ENCODE measurements at places on chromosomes 3 and 15.

- no peak for DNase-seq
Measured at GRCh38 chr15:89885611-89886010, 8.2 kb downstream of the AP3S2 start.

GRCh38 chr15:43771816-43772215, 5.0 kb downstream of the ELL3 start:
- no peak for DNase-seq

DNA sequence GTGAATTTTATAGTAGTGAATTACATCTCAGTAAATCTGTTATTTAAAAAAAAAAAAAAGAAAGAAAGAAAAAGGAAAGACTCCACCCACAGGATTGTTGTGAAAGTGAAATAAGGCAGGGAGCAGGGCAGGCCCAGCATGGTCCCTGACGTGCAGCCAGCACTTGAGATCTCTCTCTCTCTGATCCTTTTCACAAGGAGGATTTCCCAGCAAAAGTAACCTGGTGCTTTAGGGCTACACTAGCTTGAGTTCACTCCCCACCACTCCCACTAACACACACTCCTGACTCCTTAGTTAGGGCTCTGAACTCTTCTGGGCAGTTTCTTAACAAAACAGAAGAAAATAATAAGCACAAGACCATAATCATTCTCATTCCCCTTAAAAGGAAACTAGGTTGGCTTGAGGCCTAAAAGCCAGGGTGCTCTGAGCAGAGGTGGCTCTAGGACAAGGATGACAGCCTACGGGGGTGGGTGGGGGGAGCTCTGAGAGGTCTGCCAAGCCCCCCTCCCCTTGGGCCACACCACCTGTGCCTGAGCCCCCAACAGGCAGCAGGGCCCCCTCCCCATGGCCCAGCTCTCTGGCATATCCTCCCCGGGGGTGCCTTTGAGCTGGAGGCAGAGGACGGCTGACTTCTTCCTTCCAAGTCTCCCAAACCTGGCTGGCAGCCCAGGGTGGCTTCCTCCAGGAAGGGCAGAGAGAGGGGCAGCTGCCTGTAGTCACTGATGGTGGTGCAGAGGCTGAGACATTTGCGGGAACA, 856 bp downstream of the TMEM40 start:
- DNase-seq, result peak; percentile 47

- DNase-seq, result peak; percentile 96
Measured at GRCh38 chr15:74406992-74407705, 26.6 kb downstream of the SEMA7A start.

- DNase-seq, result peak; percentile 64
Measured at GRCh38 chr3:123632161-123632655, 47.4 kb upstream of the HACD2 start.

- DNase-seq, result peak; percentile 63
Measured at GRCh38 chr3:186882150-186882524, 39.6 kb downstream of the ADIPOQ start.

GRCh38 chr3:107450254-107450893, 72.4 kb upstream of the BBX start:
- peak; percentile 36 for DNase-seq

GRCh38 chr3:11705049-11705448, 61.3 kb upstream of the VGLL4 start:
- peak; percentile 37 for DNase-seq

GRCh38 chr15:80803580-80804525, 24.7 kb downstream of the CEMIP start:
- no peak for DNase-seq

DNA sequence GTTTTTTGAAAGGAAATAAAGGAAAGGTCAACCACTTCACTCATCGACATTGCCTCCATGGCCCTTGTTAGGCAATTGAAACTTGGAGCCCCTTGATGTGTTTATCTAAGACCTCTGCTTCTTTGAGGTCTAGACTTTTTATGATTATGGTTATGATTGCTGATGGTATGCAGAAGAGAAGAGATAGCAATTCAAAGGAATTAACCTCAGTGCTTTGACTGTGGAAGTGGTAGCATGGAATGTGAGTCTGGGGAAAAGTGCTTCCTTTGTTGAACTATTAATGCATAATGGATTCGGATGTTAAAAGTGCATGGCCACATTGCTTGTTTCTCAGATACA, 46.1 kb downstream of the FNDC3B start:
- DNase-seq, result no peak

- no peak for DNase-seq
Measured at GRCh38 chr3:39196671-39197356, 4.4 kb upstream of the XIRP1 start.

DNA sequence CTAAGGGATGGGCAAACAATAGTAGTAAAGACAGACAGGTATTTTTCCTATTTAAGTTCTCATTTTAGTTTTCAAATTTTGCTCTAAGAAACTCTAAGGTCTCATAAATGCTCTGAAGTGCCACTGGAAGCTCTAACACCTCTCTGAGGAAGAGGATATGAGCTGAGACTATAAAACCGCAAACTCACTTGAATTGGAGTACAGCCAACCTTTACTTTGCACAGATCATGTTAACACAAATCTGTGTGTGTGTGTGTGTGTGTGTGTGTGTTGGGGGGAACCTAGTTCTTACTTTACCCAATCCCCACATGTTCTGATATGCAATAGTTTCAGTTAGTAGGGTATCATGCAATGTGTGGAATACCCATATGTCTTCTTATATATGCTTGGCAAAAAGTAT, 446.8 kb downstream of the CHL1 start:
- no peak for DNase-seq

- DNase-seq, result no peak
Measured at GRCh38 chr15:59158701-59159034, 48.0 kb upstream of the LDHAL6B start.

GRCh38 chr3:70821602-70822001, 509.2 kb upstream of the MDFIC2 start:
- DNase-seq, result no peak

DNA sequence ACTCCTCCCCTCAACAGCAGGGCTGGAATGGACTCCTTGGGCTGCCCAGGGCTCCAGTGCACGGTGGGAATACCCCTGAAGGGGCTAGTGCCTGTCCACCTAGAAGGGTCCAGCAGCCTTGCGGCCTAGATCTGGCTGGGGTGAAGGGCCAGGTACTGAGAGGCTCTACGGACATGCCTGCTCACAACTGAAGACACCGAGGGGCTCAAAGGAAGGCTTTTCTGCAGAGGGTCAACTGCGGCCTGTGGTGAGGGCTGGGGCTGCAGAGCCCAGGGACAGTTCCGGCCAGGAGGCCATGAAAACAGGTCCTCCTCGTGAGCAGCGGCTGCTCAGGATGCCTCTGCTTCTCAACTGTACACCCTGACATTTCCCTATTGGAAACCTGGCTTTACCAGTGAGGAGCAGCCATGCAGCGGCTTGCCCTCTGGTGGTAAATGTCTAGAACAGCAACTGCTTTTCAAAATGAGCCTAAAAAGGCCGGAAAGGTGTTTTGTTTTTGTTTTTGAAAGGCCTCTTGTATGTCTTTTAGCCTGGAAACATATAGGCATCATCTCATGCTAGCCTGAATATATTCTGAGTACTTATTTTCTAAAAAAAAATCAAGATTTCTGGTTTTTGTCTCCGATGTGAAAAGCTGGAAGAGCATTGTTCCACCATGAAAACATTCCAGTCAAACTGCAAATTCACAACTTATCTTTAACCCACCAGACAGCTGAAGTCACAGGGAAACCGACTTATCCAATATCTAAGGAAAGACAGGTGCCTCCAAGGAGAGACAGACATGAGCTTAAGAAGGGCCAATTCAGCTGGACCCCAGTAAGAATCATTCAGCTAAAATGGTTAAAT, 163.4 kb downstream of the KLF13 start:
- peak; percentile 60 for DNase-seq

GRCh38 chr15:83210619-83211018, 3.0 kb upstream of the HDGFL3 start:
- peak; percentile 95 for DNase-seq

GRCh38 chr15:25543196-25543595, 104.4 kb upstream of the UBE3A start:
- DNase-seq, result peak; percentile 67

GRCh38 chr3:185995352-185995751, 57.5 kb upstream of the TRA2B start:
- DNase-seq, result peak; percentile 72

DNA sequence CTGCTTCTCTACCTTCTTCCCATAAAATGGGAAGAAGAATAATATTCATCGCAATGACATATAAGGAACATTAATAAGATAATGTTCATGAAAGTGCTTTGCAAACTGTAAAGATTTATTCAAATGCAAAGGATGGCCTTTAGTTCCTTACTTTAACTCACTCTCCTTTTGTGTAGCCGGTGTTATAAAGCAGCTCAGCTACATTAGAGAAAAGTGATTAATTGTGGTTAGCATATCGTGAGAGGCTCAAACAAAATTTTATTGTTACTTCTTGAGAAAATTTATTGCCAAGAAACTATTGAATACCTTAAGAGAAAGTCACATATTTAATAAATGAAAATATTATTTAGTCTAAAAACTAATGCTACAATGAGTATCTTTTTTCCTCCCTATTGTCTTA, 250.7 kb upstream of the NR2E3 start:
- no peak for DNase-seq

- DNase-seq, result no peak
Measured at GRCh38 chr3:134992180-134992579, 197.1 kb downstream of the EPHB1 start.

GRCh38 chr3:69761896-69762767, 22.9 kb downstream of the MITF start:
- DNase-seq, result peak; percentile 83

DNA sequence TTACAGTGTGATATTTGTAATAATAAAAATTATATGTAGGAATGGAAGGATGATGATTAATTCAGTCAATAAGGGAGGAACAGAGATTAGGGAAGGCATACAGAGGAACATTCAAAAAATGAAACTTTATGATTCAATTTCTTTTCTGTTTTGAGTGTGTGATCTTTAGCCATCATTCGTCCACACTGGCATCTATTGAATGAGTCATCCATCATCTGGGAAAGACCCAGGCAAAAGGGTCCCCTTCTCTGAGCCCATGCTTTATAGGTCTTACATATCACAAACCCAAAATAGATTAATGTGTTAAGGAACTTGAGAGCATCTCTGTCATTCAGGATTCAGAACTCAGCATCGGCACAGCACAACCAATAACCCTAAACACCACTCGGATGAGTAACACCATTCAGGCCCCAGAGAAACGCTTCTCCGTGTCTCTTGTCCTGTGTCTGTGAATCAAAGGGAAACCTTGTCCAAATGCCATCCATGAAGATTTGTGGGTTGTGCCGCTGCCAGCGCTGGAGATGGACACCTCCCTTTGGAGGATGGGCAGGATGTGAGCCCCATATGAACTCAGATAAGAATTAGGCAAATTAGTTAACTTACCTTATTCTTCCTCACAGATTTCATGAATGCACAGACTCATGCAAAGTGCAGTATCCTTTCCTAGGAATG, 21.7 kb upstream of the TPM1 start:
- DNase-seq, result no peak

All from fibroblast of skin of right biceps (primary cell).